NCI-H1694 treated with DMSO at 0.1 percent for 48 hours (cell line): ENCODE measurements at places on chromosomes 12 and 14.
A peak's percentile ranks its signal among the peaks of the same experiment; 100 is the strongest.

GRCh38 chr12:49662998-49663843 is 39.9 kb downstream of the PRPF40B start:
- DNase-seq, result no peak

- DNase-seq, result no peak
These were observed 24.6 kb downstream of the TMEM19 start for GRCh38 chr12:71710276-71711125.

- DNase-seq, result no peak
These were observed 30.4 kb downstream of the FRS2 start for GRCh38 chr12:69500631-69501030.

DNA sequence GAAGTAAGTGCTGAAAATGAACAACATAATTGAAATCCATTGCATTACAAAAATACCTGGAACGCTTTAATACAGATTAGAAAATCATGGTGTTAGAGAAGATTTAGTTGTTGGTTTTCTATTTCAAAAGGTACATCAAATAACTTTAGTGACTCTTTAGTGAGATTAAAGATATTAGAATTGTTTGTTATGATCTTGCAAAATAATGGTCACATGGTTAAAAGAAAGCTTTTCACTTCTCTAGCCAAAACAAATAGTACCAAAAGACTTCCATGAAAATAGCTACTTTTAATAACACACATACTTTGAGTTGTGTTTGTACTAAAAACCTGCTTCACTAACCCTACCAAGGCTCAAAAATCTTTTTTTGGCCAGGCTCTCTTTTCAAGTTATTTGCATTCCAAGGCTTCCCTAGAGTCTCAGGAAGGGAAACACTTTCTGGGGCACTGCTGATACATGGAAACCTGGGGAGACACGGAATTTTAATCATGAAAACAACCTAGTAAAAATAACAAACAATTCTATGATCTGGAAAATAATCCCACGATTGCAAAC is at the start of gene SLCO1A2:
Gene SLCO1A2, minus strand, starts transcription at position 147 of the 555 bp plus-strand sequence. CDS start 270 bp downstream, outside the sequence.
- no peak for DNase-seq

DNA sequence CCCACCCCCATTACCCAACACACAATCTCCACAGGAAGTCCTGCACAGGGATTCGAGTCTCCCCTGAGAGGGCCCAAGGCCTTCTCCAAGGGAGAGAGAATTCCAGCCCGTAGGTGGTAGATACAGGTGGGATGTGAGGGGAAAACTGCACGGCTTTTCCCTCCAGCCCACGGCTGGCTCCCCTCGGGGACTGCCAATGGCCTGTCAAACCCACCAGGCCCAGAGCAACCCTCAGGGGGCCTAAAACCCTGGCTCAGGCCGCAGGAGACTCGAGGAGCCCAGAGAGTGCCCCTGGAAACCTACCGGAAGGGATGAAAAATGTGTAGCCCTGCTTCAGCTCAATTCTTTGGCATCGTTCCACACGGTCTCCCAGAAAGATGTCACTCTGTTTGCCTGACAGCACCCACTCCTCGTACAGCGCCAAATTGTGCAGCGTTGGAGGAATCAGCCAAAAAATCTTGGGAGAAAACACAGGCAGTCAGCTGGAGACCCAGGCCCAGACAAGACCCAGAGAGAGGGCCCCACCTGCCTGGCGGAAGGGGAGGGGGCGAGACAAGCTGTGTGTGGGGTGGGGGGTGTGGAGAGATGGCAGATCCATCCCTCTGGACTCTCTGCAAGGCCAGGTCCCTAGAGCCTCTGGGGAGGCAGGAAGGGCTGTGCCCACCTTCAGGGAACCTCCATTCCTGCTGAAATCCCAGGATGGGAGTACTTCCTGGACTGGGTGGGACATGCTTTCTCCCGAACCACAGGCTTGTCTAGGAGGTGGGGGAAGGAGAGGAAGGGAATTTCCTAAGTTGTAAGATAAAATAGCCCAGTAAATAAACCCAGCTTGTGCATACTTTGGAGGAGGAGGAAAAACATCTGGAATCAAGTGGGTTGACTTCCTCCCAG is 48.1 kb downstream of the KDM2B start:
- no peak for DNase-seq

DNA sequence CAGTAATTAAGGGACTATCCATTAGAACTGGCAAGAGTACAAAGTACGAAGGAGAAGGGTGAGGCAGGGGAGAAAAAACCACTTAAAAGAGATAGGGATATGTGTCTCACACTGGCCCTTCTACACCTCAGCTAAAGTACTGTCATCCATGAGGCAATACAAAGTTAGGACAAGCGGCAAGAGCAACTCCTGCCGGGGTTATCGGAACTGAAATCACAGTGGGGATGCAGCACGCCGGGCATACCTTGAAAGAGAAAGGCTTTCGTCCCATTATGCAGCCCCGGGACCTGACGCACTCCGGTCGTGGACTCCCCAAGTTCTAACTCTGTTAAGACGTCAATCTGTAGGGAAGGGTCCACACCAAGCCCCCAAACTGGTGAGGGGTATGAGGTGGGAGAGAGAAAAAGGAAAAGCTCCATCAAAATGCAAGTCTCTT is 1.1 kb downstream of the NELL2 start:
- peak; percentile 18 for DNase-seq

GRCh38 chr14:105473033-105473676 is 1.5 kb upstream of the CRIP2 start:
- peak; percentile 47 for DNase-seq

DNA sequence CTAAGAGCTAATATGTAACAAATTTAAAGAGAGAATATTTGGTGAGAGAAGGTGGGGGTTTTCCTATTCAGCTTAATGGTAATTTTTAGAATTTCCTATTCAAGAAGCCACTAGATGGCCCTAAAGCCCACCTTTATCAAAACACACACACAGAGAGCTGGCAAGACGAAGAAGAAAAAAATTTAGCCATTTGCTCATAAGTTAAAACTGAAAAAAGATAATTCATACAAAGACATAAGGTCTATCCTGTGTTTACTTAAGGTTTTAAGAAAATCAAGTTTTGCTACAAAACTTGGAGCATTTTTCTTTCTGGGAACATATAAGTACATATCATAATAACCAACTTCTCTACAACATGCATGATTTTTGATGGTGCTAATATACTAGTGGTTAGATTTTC is 46.8 kb upstream of the PCED1B start:
- no peak for DNase-seq

- no peak for DNase-seq
These were observed 97.7 kb downstream of the RMST start for GRCh38 chr12:97560350-97560749.

- DNase-seq, result no peak
These were observed 2.6 kb downstream of the FBRSL1 start for GRCh38 chr12:132492522-132492921.

GRCh38 chr14:102733326-102733725 is 43.9 kb upstream of the TRAF3 start:
- no peak for DNase-seq

DNA sequence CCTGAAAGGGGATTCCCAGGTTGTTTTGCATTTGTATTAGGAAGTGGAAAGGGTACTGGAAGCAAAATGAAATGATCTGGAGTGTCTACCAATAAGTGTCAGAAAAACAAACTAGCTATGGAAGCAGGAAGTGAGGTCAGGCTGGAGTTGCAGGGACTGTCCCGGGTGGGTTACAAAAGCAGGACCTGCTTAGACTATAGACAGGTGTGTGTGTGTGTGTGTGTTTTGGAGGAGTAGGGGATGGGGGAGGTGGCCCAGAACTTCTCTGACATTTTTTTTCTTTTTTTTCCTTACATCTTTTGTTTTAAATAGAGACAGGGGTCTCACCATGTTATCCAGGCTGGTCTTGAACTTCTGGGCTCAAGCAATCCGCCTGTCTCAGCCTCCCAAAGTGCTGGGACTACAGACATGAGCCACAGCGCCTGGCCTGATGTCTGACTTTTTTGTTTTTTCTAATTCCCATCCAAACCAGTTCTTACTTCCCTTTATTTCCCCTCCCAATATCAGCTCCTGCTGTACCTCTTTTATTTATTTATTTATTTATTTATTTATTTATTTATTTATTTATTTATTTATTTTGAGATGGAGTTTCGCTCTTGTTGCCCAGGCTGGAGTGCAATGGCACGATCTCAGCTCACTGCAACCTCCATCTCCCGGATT is 512 bp upstream of the RND1 start:
- no peak for DNase-seq

GRCh38 chr12:32611986-32612385 is 67.1 kb upstream of the DNM1L start:
- DNase-seq, result no peak

DNA sequence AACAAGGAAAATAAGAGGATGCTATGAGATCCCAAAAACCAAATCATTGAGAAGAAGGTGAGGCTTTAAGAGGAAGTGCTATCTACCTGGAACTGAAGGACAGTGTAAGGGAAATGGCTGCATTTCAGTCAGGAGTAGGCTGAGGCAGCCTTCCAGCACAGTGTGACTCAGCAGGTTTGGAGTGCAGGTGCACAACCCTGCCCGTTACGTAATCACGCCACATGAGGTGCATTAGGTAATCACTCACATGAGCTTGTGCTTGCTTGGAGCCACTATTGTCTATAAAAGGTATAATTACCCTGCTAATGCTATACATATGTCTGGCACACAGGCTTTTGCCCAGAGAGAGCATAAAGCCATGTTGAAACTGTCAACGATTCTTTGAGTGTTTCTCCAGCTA is 74.9 kb downstream of the DIO2 start:
- DNase-seq, result no peak

DNA sequence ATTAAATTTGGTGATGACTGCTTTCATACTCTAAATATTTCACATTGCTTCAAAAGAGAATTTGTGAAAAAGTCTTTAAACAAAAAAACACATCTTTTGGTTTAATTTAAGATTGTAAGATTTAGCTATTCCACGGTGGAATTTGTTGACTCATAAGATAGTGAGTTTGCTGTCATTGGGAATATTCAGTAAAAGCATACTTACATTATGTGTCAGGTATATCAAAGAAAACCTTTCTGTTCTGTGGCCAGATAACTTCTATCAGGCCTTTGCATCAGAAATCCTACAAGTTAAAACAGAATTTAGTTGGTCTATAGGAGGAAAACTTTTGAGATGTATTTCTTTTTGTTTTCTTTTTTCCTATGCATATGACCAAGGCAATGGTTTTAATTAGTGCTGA is 148.8 kb upstream of the E2F7 start:
- no peak for DNase-seq

GRCh38 chr12:89731614-89732013 is 23.0 kb upstream of the ATP2B1 start:
- no peak for DNase-seq

GRCh38 chr14:66501592-66501991 is 6.4 kb upstream of the GPHN start:
- no peak for DNase-seq

DNA sequence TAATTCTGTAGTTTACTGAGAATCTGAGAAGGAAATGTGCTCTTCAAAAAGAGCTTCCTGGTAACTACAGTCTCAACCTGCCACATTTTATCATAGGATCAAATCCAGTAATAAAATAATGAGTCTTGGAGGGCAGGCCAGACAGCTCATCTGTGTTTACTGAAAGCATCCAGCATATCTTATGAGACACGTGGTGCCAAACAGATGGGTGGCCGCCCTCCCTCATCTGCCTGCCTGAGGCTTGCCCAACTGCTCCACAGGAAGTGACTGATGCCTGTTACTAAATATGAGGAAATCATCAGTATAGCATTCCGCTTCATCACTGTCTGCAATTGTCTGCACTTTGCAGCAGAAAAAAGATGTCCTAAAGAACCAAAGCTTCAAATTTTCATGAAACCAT is 13.5 kb downstream of the DHRS7 start:
- DNase-seq, result peak; percentile 97

DNA sequence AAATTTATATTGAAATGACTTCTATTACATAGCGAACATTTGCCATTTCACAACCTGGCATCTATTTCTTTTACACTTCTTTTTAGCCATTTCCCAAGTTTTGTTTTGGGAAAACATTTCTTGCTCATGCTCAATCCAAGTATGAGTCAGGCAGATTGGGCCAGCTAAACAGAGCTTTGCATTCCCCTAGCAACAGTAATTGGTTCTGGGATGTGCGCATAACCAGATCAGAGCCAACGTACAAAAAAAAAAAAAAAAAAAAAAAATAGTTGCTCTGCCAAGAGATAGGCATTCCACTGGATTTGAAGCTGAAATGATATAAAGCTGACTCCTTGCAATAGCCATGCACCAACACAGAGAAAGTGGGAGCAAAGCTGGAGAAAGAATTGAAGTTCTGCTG is 37.5 kb downstream of the PLCZ1 start:
- no peak for DNase-seq

DNA sequence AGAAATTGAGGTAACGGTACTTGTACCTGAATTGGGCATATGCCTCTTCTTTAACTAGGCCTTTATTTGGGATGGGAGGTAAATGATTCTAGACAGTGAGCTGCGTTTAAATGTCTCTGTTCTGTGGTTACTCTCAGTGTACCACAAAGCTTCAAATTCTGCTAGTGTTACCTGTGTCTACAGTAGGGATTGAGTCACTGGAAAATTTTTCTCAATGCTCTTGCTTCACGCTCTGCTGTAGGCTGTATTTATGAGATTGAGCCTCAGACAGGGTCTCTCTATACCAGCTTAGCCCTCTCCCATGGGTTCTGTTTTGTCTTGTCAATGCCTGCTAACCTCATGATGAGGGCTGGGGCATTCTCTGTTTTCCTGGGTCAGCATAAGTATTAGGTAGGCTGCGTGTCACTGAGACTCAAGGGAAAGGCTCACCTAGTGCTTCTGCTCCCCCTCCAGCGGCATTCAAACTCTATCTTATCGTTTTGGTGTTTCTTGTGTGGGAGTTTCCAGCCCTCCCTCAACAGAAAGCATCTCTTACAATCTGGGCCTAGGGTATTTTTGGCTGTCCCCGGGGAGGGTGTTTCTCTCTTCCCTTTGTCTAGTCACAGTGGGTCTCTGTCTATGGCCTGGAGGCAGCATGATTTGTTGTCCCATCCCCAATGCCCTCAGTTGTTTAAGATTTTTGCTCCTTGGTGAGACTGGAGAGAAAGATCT is 285.8 kb downstream of the ADGRD1 start:
- DNase-seq, result no peak

DNA sequence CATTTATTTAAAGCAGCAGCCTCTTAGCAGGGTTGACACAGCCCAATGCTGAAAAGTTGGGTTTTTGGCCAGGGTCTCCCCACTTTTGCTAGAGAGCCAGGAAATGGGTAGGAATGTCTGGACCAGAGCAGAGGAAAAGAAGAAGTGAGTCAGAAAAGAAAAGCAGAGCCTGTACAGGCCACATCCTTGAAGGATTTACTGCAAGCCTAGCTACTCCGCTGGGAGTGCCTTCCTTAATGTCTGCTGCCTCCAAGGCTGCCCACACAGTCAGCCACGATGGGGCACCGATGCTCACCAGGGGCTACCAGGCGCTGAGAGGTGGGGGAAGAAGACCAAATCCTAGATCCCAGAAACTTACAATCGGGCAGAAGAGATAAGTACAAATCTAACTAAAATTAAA is 139.2 kb downstream of the C12orf75 start:
- DNase-seq, result no peak

DNA sequence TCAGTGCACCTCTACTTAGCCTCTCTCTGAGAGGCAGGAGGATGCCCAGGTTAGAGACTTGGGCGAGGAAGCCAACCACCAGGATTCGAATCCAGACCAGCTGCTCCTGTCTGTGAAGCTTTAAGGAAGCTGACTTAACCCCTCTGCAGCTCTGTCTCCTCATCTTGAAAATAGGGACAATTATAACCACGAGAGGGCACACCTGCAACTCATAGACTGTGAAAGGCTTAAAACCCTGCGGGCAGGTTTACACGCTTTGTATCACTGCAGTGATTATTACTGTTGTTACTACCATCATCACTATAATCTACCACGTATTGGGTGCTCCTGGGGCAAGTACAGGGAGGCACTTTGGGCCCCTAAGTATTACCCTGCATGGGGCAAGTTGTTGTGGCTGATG is 379.8 kb downstream of the VRK1 start:
- peak; percentile 49 for DNase-seq

GRCh38 chr12:124577986-124578385 is 10.6 kb upstream of the NCOR2 start:
- no peak for DNase-seq
